ENCODE measurements at places on chromosomes 6 and 20.

DNA sequence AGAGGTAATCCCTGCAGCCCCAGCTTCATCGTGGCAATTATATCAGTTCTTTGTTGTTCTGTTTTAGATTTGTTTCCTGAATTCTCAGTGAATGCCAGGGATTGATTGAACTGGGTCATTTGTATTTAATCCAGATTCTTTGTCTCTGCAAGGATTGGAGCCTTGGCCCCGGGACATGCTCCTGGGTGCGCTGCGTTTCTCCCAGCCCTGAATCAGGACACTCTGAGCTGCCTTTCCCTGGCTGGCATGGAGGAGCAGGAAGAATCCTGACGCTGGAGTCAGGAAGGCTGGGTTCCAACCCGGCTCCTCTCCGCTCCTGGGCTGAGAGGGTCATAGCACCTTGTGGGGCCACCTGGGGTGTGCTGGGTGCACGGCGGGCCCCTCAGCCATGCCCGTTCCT is 545.6 kb downstream of the QKI start:
- DNase-seq: no peak

- no peak for DNase-seq
These were observed 5.8 kb upstream of the ME1 start for GRCh38 chr6:83436674-83437073.

DNA sequence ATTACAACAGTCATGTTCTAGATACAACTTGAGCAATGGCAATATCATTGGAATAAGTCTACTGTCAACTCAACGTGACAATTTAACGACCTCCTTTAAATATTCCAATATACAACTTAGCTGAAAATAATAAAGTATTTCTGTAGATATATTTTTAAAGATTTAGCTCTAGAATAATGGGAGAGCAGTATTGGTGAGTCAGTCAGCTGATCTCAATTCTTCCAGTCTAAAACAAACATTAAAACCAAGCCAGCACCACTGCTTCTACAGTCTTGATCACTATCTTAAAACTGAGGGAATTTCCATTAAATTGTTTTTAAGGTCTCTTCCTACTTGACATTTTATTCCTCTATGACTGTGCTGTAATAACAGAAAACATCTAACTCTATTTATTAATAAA is 38.2 kb downstream of the NOL7 start:
- DNase-seq: no peak

DNA sequence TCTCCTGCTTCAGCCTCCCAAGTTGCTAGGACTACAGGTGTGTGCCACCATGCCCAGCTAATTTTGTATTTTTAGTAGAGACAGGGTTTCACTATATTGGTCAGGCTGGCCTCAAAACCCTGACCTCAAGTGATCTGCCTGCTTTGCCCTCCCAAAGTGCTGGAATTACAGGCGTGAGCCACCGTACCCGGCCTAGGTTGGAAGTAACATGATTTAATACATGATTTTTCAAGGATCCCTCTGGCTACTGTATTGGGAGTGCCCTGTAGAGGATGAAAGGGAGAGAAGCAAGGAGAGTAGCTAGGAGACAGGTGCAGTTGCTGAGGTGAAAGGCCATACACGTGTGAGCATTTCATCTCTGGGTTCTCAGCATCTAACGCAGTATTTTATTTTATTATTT is 2.6 kb upstream of the NCOA3 start:
- no peak for DNase-seq

- no peak for DNase-seq
These were observed 61.8 kb downstream of the RPP40 start for GRCh38 chr6:4941782-4942672.

DNA sequence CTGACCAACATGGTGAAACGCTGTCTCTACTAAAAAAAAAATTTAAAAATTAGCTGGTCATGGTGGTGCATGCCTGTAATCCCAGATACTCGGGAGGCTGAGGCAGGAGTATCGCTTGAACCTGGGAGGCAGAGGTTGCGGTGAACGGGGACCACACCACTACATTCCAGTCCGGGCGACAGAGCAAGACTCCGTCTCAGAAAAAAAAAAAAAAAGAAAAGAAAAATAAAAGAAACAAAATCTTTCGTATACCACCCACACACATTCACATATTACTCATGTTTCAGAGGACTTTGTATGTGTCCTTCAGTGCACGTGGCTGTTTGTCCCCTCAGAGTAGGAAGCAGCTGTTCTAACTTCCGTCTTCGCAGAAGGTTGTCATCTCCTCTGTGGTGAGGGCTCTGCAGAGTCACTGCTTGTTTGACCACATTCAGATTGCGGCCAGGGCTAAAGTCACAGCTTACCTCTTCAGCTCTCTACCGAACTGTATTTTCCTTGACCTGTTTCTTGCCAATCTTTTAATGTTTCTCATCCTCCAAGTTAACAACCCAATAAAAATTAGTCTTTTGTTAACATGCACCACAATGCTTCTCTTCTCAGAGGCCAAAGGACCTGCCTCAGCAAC is 36.6 kb upstream of the HIVEP1 start:
- DNase-seq: no peak

DNA sequence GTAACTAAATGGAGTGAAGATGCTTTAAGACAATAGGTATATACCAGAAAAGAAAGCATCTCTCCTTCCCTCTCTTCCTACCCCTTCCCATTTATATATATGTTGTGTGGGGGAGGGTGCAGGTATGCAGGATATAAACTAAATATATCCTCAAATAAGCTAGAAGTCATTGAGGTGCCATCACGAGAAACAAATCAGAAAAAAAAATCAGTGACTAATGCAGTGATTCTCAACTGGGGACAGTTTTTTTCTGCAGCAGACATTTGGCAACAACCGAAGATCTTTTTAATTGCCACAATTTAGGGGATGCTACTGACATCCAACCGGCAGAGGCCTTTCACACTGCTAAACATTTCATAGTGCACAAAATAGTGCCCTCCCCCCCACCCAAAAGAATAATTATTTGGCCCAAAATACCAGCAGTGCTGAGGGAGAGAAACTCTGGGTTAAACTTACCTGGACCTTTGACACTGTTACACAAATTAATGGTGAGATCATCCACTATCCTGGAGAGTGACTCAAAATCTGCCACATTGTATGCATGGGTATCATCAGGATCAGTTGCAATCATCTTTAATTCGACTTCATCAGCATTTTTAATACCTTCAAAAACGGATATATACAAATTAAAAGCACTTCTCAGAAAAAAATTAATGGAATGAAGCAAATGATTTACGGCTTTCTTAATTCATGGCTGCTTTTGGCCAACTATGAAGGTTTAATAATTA is 55.0 kb downstream of the COL12A1 start:
- no peak for DNase-seq

DNA sequence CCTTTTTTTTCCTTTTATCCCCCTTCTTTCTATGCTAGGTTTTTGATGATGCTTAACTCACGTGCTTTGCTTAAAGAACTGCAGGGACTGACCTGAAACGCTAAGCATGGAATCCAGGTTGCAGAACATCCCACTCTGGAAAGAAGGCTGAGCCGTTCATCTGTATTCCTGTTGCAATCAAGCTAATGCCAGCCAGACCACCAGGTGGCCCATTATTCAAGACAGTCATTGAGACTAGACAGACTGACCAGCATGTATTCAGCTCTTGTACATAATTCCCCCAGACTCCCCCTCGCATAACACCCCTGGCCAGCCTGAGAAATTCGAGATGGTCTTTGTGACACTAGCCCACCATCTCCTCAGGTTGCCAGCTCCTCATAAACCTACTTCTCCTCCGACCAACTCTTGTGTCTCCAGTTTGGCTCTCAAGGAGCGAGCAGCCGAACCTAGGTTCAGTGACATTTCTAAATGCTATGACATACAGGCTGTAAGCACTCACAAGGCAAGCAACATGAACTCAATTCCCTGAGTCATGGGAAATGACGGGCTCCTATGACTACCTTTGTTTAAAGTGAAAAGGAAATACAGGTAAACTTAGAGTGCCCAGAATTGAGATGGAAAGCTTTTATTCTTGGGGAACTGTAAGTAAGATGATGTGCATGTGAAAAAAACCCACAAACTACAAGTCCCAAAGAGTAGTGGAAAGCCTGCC is 309.3 kb upstream of the CDYL start:
- DNase-seq: no peak

DNA sequence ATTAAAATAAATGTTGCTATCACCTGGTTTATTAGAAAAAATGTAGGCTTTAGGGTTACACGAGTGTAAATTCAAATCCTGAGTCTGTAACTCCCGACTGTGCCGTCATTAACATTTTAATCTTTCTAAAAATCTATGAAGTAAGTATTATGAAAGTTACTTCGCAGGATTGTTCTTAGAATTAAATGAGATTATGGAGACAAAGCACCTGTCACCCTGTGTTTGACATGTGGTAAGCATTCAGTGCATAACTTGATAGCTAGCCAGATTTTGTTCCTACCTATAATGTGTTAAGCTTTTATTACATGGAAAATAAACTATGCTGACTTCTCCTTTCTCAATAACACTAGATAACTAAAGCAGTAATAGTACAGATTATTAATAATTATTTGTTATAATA is 429.7 kb upstream of the MMS22L start:
- no peak for DNase-seq

DNA sequence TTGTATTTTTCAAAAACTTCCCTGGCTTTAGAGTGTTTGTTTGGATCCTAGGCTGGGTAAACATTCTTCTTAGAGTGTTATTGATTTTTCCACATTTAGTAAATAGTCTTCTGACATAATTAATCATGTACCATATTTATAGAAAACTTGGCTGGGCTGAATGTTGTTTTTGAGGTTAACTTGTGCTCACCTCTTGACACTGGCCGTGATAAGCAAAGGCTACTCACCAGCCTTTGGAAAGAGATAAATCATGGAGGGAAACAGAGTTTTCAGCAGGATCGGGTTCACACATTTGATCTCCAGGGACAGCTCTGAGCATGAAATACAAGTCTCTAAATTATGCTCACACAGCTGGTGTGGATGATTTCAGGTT is 6.2 kb upstream of the CD93 start:
- DNase-seq: no peak

- DNase-seq: no peak
These were observed at the start of gene SLC35D3 for GRCh38 chr6:136921936-136922684. Gene SLC35D3 (plus strand): TSS chr6:136922301. CDS start chr6:136922429, 128 bp downstream.

GRCh38 chr6:2848851-2849250 is 7.2 kb upstream of the SERPINB1 start:
- DNase-seq: peak; percentile 22

DNA sequence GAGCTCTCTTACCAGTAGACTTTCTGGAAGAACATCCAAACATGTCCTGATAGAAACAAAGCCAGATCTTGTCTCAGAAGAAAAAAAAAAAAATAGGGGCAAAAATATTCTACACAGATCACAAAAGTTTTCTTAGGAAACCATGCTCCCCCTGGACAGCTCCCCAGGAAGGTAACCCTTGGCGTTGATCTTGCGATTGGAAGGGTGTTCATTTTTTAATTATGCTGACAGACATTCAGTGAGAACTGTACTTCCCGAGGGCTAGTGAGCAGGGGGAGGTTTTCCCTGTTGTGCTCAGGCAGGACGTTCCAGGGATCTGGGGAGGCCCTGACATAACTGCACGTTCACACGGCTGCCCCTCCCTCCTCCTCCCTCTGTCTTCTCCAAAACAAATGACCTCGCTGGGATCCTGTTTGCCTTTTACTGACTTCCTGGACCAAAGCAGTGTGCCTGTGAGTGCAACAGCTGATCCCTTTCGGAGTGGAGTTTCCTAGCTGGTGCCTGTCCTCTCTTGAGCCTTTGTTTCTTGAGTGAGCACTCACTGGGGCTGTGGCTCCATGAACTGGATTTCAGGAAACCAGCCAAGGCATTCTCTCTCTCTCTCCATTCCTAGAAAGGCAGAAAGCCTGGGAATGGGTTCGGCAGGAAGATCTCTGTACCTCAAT is 46.7 kb downstream of the MARCKS start:
- no peak for DNase-seq

DNA sequence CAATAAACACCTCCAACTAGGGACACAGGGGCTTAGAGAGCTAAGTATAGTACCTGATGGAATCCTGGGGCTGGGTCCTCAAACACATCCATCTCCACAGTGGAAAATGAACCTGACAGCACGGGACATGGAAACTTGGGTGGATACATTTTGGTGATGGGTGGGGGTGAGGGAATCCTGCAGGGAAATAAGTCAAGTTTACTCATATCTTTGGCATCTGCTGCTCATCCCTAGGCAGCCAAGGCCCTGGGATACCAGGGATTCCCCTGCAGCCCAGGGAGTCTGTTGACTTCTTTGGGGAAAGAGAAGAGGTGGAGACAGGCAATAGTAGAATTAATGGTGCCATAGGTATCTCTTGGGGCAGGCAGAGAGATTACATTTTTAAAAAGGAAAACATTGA is 6.6 kb downstream of the APOBEC2 start:
- no peak for DNase-seq

- no peak for DNase-seq
These were observed 384.2 kb downstream of the PRKN start for GRCh38 chr6:162343198-162343935.

- DNase-seq: no peak
These were observed 87.9 kb upstream of the BMP5 start for GRCh38 chr6:55963301-55963700.

DNA sequence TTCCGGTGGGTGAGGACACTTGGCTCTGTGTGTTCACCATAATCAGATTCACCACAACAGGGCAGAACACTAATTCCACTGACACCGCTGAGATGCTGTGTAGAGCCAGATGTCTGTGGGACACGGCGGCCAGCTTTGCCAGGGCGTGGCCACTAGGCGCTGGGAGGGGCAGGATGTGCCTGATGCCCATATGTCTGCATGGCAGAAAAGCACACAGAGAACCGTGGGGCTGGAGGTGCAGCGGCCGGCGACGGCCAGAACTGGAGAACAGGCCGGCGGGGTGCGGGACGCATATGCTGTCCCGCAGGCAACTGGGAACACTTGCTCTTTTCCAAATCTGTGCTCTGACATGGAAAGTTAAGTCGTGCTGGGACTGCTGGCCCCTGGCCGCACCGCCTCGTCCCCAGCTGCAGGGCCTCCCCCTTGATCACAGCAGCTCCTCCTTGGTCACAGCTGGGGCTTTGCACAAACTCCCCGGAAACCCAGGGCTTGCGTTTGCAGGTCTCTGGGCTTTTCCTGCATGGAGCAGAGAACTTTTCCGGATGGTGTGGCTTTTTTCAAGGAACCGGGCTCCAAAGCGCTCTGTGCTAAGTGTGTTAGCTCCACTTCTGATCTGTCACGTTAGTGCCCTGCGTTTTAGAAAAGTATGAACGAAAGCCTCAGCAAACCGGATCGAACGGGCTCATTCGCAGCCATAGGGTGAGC is 31.1 kb downstream of the NTSR1 start:
- DNase-seq: no peak

GRCh38 chr6:25177500-25178028 is 101.6 kb upstream of the CARMIL1 start:
- DNase-seq: no peak

- DNase-seq: no peak
These were observed 14.2 kb downstream of the OR2A4 start for GRCh38 chr6:131687022-131687421.
